ENCODE measurements at places on chromosomes 5 and 9. TPM values are rescaled to one million over a fixed set of nuclear protein-coding genes. Genes with fewer than 3 reads are reported as not detected.

FREM1 gene
- 8.6 TPM for total RNA-seq

GRCh38 chr9:109314011-109314531 is 6.8 kb downstream of the EPB41L4B start:
- H3K27me3 ChIP-seq: peaks cover 27% of the 10 kb centered on the region
- peaks cover 62% of the 10 kb centered on the region for H3K4me1 ChIP-seq
- no peaks in the 10 kb centered on the region for H3K36me3 ChIP-seq

GRCh38 chr5:148387325-148387724 is 3.6 kb downstream of the FBXO38 start:
- H3K27ac ChIP-seq: no peak overlapping the region
- peaks cover 42% of the 10 kb centered on the region for H3K4me1 ChIP-seq
- no peak for DNase-seq
- no peaks in the 10 kb centered on the region for H3K27me3 ChIP-seq
- peaks cover 24% of the 10 kb centered on the region for H3K36me3 ChIP-seq

GRCh38 chr9:137147091-137147792 is 8.3 kb downstream of the GRIN1 start:
- H3K27ac ChIP-seq: peak overlapping the region; percentile 58
- H3K27me3 ChIP-seq: peaks cover 31% of the 10 kb centered on the region
- no peak overlapping the region for H3K4me3 ChIP-seq
- no peaks in the 10 kb centered on the region for H3K36me3 ChIP-seq
- DNase-seq: no peak

DNA sequence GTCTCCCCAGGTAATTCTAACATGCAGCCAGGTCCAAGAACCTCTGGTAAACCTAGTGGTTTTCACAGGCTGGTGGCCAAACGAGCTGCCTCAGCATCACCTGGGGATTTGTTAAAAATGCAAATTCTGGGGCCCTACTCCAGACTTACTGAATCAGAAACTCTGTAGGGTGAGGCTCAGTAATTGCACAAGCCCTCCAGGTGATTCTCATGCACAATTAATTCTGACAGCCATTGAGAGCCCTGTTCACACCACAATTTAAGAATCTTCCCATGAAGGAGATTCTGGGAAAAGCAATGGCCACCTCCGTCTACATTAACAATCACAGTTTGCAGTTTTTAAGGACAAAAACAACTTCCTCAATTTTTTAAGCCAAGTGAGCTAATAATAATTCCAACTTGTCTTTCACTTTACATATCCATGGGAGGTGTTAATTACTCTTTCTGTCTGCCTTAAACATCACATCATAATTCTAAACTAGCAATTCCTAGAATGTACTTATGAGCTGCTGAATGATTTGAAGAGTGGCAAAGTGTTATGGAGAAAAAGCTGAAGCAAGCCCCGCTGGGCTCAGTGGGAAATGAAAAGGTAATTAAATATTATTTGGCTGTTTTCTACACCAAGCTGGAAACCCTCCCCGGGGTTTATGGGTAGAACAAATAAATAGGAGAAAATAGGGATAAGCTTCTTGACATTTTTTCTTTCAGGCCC is 70.0 kb downstream of the GLDC start:
- H3K4me3 ChIP-seq: no peak overlapping the region
- no peaks in the 10 kb centered on the region for H3K4me1 ChIP-seq
- no peak overlapping the region for H3K27ac ChIP-seq
- no peaks in the 10 kb centered on the region for H3K27me3 ChIP-seq
- H3K36me3 ChIP-seq: no peaks in the 10 kb centered on the region

ACTBL2 gene
- not detected for total RNA-seq

DNA sequence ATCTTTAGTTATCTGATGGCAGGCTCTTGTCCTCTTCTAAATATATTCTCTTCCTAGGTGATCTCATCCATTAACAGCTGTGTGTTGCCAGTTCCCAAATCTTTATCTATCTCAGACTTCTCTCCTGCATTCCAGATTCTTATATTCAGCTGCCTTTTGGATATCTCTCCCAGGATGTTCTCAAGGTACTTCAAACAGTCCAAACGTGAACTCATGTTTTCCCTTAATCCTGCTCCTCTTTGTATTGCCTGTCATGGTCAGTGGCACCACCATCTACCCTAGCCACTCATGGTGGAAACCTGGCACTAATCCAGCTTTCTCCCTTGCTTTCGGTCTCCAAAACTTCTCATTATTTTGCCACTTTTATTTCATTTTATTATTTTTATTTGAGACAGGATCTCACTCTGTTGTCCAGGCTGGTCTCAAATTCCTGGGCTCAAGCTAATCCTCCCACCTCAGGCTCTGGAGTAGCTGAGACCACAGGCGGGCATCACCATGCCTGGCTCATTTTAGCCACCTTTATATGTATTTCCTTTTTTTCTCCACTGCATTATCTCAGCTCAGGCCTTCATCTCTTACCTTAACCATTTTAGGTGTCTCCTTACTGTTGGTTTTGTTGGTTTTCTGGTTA is 3.8 kb downstream of the ZFYVE16 start:
- H3K36me3 ChIP-seq: peaks cover 29% of the 10 kb centered on the region
- H3K4me1 ChIP-seq: peaks cover 24% of the 10 kb centered on the region
- H3K27ac ChIP-seq: no peak overlapping the region
- H3K4me3 ChIP-seq: peak overlapping the region; percentile 55
- H3K27me3 ChIP-seq: no peaks in the 10 kb centered on the region

IFNA21 gene
- total RNA-seq: not detected

- no peaks in the 10 kb centered on the region for H3K27me3 ChIP-seq
- H3K27ac ChIP-seq: no peak overlapping the region
Measured at GRCh38 chr5:119250946-119251901, 104.6 kb upstream of the TNFAIP8 start.

- H3K27ac ChIP-seq: no peak overlapping the region
- H3K4me3 ChIP-seq: no peak overlapping the region
Measured at GRCh38 chr5:167332309-167332708, 959.1 kb upstream of the WWC1 start.

CCDC187 gene
- total RNA-seq: 0.70 TPM

MEIKIN gene
- total RNA-seq: not detected

DNA sequence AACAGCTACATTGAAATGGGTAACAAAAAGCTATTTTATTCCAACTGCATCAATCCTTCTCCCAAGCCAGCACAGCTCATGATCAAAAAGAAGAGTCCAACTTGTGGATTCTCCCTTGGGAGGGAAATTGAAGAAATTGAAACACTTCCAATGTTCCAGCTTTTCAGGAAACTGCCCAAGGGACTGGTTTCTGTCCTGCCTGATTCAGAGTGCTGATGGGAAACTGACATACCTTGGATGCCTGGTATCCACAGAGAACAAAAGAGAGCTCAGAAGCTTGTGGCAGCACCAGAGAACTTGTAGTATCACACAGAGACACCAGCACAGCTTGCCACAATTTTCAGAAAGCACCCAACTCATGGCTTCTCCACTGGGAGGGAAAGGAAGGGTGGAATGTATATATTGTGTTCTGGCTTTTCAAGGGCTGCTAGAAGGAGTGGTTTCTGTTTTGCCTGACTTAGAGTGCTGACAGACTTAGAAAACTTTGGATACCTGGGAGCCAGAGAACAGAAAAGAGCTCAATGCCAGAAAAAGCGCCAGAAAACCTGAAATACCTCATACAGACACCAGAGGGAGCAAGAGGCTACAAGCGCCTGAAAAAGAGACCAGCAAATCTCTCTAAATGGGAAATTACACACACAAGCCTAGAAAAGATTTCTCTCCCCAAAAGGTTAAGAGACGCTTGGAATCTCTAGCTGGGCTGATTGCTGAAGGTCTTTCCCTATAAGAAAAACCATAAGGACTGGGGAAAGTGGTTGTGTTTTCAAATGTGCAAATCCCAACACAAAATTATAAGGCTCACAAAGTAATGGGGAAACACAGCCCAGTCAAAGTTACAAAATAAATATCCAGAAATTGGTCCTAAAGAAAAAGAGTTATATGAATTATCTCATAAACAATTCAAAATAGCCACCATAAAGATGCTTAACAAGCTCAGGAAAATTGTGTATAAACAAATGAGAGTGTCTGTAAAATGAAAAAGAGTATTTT is 178.8 kb downstream of the SPOCK1 start:
- no peak overlapping the region for H3K27ac ChIP-seq
- H3K27me3 ChIP-seq: peaks cover 37% of the 10 kb centered on the region
- H3K4me1 ChIP-seq: peaks cover 5% of the 10 kb centered on the region
- no peaks in the 10 kb centered on the region for H3K36me3 ChIP-seq

GRCh38 chr5:82356808-82357671 is 78.9 kb upstream of the RPS23 start:
- H3K4me1 ChIP-seq: peaks cover 34% of the 10 kb centered on the region
- no peak overlapping the region for H3K4me3 ChIP-seq
- H3K27ac ChIP-seq: no peak overlapping the region
- peaks cover 19% of the 10 kb centered on the region for H3K27me3 ChIP-seq
- H3K36me3 ChIP-seq: no peaks in the 10 kb centered on the region

DNA sequence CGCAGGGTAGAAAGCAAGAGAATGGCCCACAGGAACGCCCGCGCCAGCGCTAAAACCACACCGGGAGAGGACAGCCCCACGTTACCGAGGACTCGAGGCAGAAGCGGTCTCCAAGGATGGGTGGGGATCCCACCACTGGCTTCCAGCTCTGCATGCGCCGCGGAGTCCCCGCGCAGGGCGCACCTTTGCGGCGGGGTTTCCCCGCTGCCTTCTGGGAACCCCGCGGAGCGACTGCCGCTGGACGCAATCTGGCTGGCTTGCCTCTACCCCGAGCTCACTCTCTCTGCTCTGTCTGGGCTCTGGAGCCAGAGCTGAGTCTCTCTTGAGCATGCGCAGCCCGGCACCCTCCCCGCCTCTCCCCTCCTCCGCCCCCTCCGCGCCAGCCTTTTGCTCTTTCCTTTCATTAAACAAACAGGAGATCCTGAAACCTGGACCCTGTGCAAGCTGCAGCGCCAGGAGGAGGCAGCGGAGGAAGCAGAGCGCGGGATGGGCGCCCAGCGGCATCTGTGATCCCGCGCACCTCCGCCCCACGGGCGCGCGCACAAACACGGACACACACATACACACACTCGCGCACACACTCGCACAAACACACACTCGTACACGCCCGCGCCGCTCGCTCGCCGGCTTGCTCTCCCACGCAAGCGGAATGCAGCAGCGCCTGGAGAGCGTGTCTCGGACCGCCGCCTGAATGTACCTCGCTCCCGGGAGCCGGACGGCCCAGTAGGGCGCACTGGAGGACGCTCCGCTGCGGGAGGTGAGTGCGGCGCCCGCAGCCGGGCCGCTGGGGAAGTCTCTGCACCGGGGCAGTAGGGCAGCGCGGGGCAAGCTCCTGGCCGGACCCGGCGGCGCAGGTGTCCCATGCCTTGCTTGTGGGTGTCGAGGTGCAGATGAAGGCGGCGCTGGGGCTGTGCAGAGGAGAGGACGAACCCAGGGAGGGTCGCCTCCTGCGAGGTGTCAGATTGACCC is at the start of gene PLPPR1:
Gene PLPPR1, plus strand, starts transcription at position 382 of the 969 bp plus-strand sequence.
- H3K27me3 ChIP-seq: peaks cover 87% of the 10 kb centered on the region
- peak within 1 kb of the TSS; percentile 92 for H3K4me3 ChIP-seq
- H3K36me3 ChIP-seq: no peaks in the 10 kb centered on the region
- DNase-seq: peak; percentile 79
- H3K4me1 ChIP-seq: peaks cover 5% of the 10 kb centered on the region
- H3K27ac ChIP-seq: peak within 1 kb of the TSS; percentile 40

All from type B pancreatic cell (in vitro differentiated cells).